AG08395 (cell line): ENCODE measurements at places on chromosomes 12 and 14.

- DNase-seq, result no peak
Measured at GRCh38 chr12:46526233-46526632, 153.7 kb upstream of the SLC38A2 start.

GRCh38 chr14:28298156-28298555 lies 468.4 kb upstream of the FOXG1 start:
- DNase-seq, result no peak

DNA sequence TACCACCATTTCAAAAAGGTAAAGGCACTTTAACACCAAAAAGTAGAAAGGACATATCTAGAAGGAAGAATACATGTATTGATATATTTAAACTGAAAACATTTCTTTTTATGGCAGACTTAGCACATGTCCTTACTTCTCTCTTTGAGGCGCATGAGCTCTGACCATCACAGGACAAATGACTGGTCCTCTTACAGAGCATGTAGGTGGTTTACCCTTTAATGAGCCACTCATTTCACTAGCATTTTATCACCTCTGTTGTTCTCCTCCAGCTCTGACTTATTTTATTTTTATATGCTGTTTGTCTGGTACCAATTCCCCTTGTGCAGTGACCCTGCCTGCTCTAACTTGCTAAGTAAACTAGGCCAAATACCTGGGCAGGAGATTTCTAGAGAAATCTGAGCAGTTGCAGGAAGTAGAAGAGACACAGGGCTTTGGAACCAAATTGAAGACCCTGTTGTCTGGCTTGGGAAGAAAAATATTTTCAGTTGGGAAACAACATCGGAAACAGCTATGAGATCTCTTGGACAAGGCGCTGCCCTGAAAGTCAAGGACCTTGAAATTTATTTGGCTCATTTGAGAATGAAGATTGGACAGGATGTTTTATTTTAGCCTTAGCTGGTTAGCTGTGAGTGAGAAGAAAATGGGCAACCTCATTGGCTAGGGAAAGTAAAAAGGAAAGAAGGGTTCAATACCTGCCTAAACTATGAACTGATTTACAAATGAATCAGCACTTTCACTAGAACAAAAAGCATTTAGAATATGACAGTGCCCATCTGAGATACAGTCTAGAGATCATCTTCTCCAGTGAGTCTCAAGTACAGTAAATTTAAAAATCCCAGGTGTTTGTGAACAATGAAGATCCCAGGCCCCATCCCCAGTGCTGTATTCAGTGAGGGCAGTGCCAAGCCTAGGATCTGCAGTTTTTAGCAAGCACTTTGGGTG lies 374.4 kb downstream of the ZFP36L1 start:
- no peak for DNase-seq

- peak; percentile 48 for DNase-seq
Measured at GRCh38 chr12:20044846-20045245, 323.5 kb upstream of the PDE3A start.

- DNase-seq, result peak; percentile 16
Measured at GRCh38 chr12:42794806-42795205, 205.3 kb upstream of the PRICKLE1 start.

DNA sequence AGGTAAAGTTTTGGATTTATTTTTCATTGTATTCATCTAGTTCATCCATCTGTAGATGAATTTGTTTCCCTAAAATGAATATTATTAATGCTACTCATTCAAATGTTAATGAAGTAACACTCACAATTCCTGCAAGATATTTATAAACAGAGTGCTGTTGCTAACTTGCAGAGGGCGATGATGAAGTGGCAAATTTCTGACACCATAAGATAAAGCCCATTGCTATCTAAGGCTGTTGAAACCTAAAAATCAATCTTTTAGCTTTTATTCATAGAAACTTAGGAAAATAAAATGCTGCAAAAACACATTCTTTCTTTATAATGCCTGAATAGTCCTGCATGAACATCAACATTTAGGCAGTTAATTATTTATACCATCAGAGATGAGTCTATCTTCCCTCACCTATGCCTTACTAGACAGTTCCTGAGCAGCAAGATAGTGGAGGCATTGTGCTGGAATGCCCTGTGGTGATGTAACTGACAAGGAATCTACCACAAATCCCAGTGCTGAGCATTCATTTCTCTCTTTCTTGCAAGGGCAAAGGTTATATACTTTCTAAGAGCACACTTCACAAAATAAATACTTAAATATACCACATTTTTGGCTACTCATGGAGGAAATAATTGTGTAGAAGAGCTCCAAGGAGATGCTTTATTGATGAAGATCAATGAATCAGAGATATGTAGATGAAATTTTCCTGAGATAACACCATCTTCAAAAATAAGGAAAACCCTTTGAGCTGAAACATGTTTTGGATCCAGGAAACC lies 57.6 kb downstream of the LMNTD1 start:
- DNase-seq, result peak; percentile 64

GRCh38 chr12:1439687-1440086 lies 154.7 kb downstream of the FBXL14 start:
- no peak for DNase-seq

DNA sequence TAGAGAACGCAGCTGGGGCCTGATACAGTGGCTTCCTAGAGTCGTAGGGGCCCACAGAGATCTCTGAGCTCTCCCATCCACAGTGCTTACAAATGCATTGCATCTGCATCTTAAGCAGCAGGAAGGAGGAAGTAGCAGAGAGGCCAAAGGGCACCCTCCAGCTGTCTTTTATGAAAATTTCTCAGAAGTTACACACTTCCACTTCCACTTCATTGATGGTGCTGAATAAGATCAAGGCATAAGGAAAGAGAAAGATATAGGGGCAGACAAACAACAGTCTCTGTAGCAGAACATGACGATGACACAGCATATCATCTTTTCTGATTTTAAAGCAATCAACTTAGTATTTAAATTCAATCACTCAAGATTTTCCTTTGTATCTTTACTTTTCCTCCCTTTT lies 51.6 kb upstream of the ABCC9 start:
- no peak for DNase-seq

- no peak for DNase-seq
Measured at GRCh38 chr12:120457133-120457532, 10.9 kb downstream of the GATC start.

DNA sequence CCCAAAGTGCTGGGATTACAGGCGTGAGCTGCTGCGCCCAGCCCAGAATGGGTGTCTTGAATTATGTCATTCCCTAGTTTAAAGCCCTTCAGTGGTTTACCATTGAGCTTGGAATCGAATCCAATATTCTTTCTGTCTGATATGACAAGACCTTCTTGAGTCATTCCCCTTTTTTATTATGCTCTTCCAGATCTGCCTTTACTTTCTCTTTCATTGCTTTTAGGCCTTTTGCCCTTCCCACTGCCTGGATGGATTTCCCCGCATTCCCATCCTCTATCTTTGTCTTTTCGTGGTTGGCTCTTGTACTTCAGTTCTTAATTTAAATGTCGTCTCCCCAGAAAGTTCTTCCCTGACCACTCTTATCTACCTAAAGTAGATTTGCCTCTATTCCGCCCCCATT lies 1.6 kb downstream of the TRAFD1 start:
- DNase-seq, result no peak

- DNase-seq, result no peak
Measured at GRCh38 chr14:69404478-69404877, 6.0 kb downstream of the SLC39A9 start.

DNA sequence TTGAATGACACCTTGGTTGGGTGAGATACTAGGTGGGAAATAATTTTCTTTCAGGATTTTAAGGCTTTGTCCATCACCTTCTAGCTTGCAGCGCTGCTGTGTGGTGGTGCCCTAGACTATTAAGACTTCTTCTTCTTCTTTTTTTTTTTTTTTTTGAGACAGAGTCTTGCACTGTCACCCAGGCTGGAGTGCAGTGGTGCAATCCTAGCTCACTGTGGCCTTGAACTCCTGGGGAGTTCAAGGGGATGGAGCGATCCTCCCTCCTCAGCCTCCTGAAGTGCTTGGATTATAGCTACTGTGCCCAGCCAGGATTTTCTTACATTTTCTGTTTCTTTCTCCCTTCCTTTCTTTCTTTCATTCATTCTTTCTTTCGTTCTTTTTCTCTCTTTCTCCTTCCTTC lies 10.3 kb upstream of the MTA1 start:
- DNase-seq, result no peak

GRCh38 chr12:91890742-91891141 lies 254.9 kb downstream of the BTG1 start:
- DNase-seq, result no peak

GRCh38 chr12:11812241-11812585 lies 162.7 kb downstream of the ETV6 start:
- DNase-seq, result no peak

DNA sequence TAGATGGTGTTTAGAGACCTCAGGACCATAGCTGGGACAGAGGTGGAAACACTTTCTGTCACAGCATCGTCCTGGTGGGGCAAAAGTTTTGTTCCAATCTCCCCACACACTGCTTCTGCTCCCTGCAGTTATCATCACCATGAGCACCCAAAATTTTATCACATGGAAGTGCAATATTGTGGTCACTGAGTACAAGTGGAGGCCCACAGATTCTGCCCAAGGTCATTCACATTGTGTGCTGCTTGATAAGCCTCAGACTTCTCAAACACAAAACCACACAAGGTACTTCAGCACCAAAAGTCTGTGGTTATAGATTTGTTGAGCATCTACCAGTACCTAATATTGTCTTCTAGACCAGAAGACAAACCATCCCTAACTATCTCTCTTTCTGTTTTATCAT lies 554 bp upstream of the KRT77 start:
- DNase-seq, result no peak

- no peak for DNase-seq
Measured at GRCh38 chr12:19397534-19397933, 41.8 kb upstream of the AEBP2 start.

DNA sequence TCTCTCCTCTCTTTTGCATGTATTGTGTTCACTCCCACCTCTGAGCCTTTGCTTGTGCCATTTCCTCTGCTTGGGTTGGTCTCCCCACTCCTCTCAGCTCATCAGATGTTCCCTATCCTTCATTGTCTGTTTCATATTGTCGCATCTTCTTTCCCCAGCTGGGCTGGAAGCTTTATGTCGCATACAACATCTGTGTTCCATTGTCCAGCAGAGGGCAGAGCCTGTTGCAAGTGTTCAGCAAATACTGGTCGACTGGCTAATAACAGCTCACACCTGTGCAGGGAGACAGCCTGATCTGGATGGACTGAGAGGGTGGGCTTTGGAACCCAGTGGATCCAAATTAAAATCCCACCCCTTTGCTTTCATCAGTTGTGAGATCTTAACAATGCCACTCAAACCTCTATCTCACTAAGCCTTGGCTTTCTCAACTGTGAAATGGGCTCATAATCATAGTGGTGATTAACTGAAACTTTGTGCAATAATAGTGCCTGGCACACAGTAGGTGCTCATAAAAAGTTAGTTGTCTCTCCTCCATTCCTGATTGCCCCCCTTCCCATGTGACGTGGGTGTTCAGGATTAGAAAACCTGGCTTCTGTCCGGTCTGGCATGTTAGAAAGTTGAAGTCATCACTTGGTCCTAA lies 75.8 kb downstream of the RIN3 start:
- peak; percentile 30 for DNase-seq

- no peak for DNase-seq
Measured at GRCh38 chr12:5969156-5969973, 24.3 kb upstream of the ANO2 start.

- peak; percentile 4 for DNase-seq
Measured at GRCh38 chr12:30420561-30420960, 275.1 kb downstream of the IPO8 start.

GRCh38 chr14:72443256-72443655 lies 450.6 kb downstream of the DPF3 start:
- DNase-seq, result no peak

DNA sequence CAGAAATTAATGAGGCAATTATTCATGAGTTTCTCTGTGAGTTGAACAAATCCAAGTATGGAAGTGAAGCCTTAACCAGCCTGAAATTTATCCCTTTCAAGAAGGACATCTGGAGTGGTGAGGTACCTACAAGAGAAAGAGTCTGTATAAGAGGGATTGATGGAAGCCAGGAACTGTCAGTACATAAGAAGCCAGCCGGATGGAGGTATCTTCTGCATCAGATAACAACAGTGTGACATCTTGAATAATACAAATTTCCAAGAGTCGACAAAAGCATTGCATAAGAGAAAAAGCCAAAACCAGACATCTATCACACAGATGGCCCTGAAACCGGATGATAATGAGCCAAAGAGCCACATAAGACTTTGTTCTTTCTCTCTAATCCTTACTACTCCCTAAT lies 781.2 kb downstream of the FLRT2 start:
- no peak for DNase-seq

DNA sequence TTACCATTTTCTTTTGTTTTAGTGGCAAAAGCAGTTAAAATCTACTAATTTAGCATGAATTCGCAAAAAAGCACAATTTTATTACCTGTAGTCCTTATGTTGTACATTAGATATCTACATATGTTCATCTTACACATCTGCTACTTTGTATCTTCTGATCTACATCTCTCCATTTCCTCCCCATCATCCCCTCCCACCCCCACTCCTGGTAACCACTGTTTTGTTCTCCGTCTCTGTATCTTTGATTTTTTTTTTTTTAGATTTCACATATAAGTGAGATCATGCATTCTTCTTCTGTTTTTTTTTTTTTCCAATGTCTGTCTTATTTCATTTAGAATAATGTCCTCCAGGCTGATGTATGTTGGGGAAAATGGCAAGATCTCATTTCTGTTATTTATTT lies 922.7 kb downstream of the VRK1 start:
- DNase-seq, result no peak

DNA sequence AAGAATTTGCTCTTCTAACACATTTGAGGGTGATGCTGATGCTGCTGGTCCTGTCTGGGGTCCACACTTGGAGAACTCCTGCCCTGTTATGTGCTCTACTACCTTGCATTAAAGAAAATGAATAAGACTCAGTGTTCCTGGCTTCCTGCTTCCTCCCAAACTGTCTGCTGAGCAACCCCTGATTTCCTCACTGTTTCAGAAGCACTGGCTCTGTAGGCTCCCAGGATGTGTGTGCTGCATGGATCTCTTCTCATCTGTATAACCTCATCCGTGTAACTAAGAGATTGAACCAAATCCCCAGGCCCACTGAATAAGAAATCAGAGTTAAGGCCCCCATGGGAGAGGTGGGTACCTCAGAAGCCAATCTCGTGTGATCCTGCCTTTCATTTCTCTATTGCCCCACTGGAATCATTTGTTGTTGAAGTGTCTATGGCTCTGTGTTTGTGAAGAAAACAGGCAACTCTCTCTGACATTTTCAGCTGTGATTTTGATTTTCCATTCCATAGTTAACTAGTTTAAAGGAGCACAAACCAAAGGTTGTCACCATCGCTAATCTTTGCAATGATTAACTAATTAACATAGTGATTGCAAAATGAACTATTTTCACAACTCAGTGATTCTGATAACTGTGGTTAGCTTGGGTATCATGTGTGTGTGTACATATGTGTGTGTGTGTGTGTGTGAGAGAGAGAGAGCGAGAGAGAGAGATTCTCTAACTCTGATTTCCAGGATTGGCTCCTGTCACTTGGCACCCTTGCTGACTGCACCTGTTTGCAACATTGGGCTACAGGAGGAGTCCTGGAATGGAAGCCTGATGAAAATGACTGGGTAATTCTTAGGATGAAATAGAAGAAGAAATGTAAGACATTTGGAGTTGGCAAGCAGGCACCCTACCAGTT lies 196.2 kb downstream of the SLC38A4 start:
- no peak for DNase-seq
